ENCODE measurements at places on chromosomes 2 and 18. TPM values are rescaled to one million over a fixed set of nuclear protein-coding genes. Genes with fewer than 3 reads are reported as not detected.

- H3K27me3 ChIP-seq = no peaks in the 10 kb centered on the region
- no peak overlapping the region for H3K4me3 ChIP-seq
- H3K4me1 ChIP-seq = peaks cover 93% of the 10 kb centered on the region
- H3K27ac ChIP-seq = no peak overlapping the region
- no peak for DNase-seq
These were observed 3.4 kb upstream of the RTP5 start for GRCh38 chr2:241865957-241866789.

DNA sequence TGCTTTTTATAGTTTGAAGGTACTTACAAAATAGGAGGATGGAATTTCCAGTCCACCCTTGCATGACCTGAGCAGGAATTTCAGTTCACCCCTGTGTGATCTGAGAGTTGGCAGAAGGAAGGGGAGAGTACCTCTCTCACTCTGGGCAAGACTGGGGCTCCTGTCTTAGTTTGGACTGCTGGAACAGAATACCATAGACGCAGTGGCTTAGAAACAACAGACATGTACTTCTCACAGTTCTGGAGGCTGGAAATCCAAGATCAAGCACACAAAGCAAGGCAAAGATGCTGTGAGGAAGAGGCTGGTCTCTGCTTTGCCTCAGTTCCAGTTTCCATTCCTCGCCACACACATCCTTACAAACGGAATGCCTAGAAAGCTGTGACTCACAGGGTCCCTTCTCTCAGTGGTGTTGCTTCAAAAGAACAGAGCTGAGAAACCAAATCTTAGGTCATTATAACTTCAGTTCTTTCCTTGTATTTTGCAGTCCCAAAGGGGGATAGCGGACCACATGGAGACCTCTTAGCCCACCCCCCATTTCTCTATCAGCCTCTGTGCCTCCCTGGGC is 108.8 kb upstream of the HAAO start:
- H3K27ac ChIP-seq = no peak overlapping the region
- no peak overlapping the region for H3K4me3 ChIP-seq
- DNase-seq = no peak
- no peaks in the 10 kb centered on the region for H3K4me1 ChIP-seq
- no peaks in the 10 kb centered on the region for H3K27me3 ChIP-seq
- no peaks in the 10 kb centered on the region for H3K36me3 ChIP-seq

GRCh38 chr2:1731963-1732768 is 12.1 kb downstream of the PXDN start:
- no peak for DNase-seq
- no peaks in the 10 kb centered on the region for H3K4me1 ChIP-seq
- H3K27me3 ChIP-seq = peaks cover 2% of the 10 kb centered on the region

DNA sequence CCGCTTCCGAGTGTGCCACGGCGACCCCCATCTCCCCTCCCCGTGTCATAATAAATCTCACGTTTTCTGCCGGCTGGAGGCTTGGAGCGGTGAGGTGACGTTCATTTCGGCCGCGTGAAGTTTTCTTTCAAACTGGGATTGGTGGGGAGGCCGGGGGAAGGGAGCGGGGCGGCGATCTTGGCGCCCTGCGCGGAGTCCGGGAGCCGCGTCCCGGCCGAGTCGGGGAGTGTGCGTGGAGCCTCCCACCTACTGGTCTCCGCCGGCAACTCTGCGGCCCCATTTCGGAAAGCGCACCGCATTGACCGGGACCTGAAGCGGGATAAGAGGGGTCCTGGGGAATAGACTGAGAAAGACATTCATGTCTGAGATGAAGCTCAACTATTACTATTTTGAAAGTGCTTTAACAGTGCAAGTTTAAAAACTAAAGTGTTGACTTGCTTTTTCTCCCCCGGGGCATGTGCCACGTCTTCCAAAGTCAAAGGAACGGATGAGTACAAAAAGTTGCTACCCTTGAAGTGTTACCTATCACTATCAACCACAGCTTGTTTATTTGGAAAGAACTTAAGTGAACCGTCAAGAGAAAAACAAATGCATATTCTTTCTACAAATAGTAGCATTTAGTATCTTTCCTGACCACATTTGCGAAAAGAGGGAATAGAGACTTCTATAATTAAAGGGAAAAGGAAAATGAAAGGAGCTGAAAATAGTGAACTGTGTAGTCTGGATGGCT is 818 bp upstream of the IKZF2 start:
- no peaks in the 10 kb centered on the region for H3K4me1 ChIP-seq
- H3K27ac ChIP-seq = peak overlapping the region; percentile 54
- H3K4me3 ChIP-seq = peak overlapping the region; percentile 71
- DNase-seq = peak; percentile 37

- no peak overlapping the region for H3K27ac ChIP-seq
- H3K36me3 ChIP-seq = no peaks in the 10 kb centered on the region
- no peak for DNase-seq
- no peak overlapping the region for H3K4me3 ChIP-seq
- no peaks in the 10 kb centered on the region for H3K27me3 ChIP-seq
These were observed 189.3 kb downstream of the ANAPC1 start for GRCh38 chr2:111694700-111695101.

DNA sequence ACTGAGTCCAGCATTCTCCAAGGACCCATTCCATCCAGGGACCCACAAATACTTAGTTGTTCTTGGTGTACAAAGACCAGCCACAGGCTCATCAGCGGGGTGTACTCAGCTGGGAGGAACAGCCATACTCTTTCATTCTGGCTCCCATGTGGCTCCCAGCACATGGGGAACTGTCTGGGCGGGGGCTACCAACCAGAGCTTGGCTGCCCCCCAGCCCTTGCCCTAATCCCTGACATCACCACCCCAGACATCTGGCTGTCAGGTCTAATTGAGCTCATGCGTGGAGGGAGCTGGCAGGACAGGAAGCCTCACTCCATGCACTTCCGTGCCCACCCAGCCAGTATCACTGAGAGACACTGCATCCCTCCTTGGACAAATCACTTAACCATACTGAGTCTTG is 283.6 kb downstream of the DYSF start:
- no peak for DNase-seq
- H3K4me1 ChIP-seq = no peaks in the 10 kb centered on the region
- peaks cover 8% of the 10 kb centered on the region for H3K27me3 ChIP-seq
- H3K27ac ChIP-seq = no peak overlapping the region

DNA sequence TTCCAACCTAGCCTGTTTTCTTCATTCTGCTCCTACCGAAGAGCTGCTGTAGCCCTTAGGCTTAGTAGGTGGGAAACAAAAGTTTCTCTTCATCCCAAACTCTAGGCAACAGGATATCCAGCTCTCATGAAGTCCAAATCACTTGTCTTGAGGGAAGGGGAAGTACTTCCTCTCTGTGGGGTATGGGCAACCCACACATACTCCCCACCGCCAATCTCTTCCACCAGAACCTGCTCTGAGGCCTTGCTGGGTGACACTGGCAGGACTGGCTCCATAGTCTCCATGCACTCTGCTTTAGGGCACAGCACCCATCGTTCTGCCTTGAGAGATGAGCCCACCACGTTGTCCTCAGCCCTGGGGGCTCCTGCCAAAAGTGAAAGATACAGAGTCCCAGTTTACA is 173.0 kb downstream of the NCK2 start:
- no peak overlapping the region for H3K27ac ChIP-seq
- H3K4me1 ChIP-seq = peaks cover 25% of the 10 kb centered on the region
- no peaks in the 10 kb centered on the region for H3K36me3 ChIP-seq
- H3K4me3 ChIP-seq = no peak overlapping the region

- peaks cover 12% of the 10 kb centered on the region for H3K27me3 ChIP-seq
- no peak for DNase-seq
- no peaks in the 10 kb centered on the region for H3K36me3 ChIP-seq
- no peak overlapping the region for H3K4me3 ChIP-seq
These were observed 16.5 kb downstream of the SLC4A3 start for GRCh38 chr2:219643788-219644398.

- H3K36me3 ChIP-seq = no peaks in the 10 kb centered on the region
- H3K27me3 ChIP-seq = no peaks in the 10 kb centered on the region
- no peaks in the 10 kb centered on the region for H3K4me1 ChIP-seq
- no peak for DNase-seq
These were observed 12.7 kb downstream of the ABCB11 start for GRCh38 chr2:169018390-169018789.

DNA sequence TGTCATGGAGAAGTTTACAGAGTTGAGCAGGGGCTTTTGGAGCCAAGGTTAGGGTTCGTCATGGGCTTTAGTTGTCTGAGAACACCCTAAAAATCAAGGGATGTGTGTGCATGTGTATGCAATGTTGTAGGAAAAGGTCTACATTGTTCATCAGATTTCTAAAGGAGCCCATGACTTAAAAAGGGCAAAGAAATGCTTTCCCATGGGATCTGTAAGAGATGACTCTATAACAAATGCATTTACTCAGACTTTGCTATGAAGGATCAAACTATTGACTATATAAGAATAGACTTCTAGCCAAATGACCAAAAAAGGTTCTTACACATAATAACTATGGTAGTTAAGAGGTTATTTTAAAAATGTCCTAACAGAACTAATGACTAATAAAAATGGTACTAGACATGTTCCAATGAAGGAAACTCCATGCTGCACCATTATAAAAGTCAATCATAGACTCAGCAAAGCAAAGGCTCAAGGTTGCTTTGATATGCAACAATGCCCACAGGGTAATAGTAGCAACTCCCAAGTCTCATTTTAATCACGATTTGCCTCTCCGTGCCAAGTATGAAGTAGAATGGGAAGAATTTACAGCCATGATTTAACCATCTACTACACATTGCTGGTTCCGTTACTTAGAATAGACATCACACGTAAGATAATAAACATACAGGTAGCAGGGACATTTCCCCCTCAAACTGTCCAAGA is 158.5 kb downstream of the NCKAP5 start:
- no peaks in the 10 kb centered on the region for H3K27me3 ChIP-seq
- H3K4me3 ChIP-seq = no peak overlapping the region
- no peaks in the 10 kb centered on the region for H3K36me3 ChIP-seq
- DNase-seq = no peak

- H3K4me3 ChIP-seq = no peak overlapping the region
- no peaks in the 10 kb centered on the region for H3K27me3 ChIP-seq
- H3K27ac ChIP-seq = no peak overlapping the region
- H3K4me1 ChIP-seq = no peaks in the 10 kb centered on the region
- H3K36me3 ChIP-seq = no peaks in the 10 kb centered on the region
- DNase-seq = no peak
These were observed 77.5 kb upstream of the TTC21B start for GRCh38 chr2:166031054-166031453.

DNA sequence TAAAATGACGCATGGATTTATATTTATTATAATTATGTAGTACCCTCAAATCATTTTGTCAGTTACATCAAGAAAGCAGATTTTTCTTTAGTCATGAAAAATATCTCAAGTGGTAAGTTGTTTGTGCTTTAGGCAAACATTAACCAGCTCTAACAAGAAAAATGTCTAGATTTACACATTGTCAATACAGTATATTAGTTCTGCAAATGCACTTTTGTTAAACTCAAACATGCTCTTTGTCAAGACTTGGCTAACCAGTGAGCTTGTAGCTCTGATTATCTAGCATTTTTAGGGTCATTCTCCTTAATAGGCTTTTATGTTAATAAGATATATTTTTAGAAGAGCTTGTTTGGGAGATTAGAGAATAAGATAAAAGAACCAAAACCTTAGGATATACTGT is 32.7 kb downstream of the SCRN3 start:
- DNase-seq = no peak
- H3K4me3 ChIP-seq = no peak overlapping the region
- H3K27me3 ChIP-seq = no peaks in the 10 kb centered on the region
- peaks cover 8% of the 10 kb centered on the region for H3K36me3 ChIP-seq
- H3K27ac ChIP-seq = no peak overlapping the region

DNA sequence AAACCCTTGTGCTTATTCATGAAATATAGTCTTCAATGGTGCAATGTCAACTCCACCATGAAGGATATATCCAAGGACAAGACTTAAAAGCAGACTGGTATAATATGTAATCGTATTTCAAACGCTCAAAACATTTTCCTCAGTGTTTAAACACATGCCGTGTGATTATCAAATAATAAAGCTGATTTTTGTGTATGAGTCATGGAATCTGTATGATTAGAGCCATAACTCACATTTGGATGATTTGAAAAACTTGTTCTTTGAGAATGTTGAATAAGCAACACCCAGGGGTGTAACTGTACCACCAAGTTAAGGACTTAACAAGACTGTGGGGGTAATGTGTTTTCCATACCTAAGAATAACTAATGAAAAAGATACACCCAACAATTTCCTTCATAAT is 215.3 kb downstream of the STK39 start:
- H3K27me3 ChIP-seq = no peaks in the 10 kb centered on the region
- H3K27ac ChIP-seq = no peak overlapping the region
- H3K4me3 ChIP-seq = no peak overlapping the region
- DNase-seq = no peak
- peaks cover 16% of the 10 kb centered on the region for H3K36me3 ChIP-seq

GRCh38 chr2:106272216-106272807 is 78.2 kb upstream of the UXS1 start:
- H3K27ac ChIP-seq = no peak overlapping the region
- H3K27me3 ChIP-seq = no peaks in the 10 kb centered on the region
- H3K4me3 ChIP-seq = no peak overlapping the region
- peaks cover 14% of the 10 kb centered on the region for H3K4me1 ChIP-seq
- no peaks in the 10 kb centered on the region for H3K36me3 ChIP-seq
- no peak for DNase-seq

The UGT1A4 gene
- not detected for total RNA-seq

The DPP10 gene
- total RNA-seq = not detected

The TXNDC2 gene
- total RNA-seq = not detected

The CFAP53 gene
- 0.47 TPM for total RNA-seq

The HOXD10 gene
- not detected for total RNA-seq

The TUBA4B gene
- total RNA-seq = not detected

The ANKRD62 gene
- total RNA-seq = not detected

The PROC gene
- total RNA-seq = 0.28 TPM
